Activated CD4-positive, alpha-beta T cell treated with anti-CD3 and anti-CD28 coated beads, Interleukin-2, amount 50 U/mL, for 1 hour (primary cell): ENCODE measurements at places on chromosomes 5 and 9.

- DNase-seq = no peak
These were observed 90.1 kb downstream of the RFX3 start for GRCh38 chr9:3435732-3436131.

DNA sequence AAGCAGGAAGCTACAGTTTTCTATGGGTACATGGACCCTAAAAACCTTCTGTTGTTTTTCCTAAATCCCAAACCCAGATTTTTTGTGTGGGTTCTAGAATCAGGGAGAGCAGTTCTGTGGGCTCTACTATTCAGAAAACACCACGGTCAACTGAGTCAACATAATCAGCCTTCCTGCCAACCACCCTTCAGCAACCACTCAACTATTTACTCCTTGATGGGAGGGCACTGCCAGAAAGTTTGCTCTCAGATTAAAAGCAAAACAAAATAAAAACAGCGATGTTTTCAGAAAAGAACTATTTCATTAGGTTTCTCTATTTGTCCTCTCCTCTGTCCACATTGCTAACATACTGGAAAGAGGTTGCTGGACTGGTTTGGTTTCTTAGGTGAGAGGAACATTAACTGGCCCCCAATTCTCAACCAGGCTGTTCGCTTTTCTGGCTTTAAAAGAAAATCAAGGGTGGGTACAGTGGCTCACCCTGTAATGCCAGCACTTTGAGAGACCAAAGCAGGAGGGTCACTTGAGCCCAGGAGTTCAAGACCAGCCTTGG, 72.3 kb downstream of the GCNT1 start:
- no peak for DNase-seq

GRCh38 chr5:141392429-141393198, at the start of gene PCDHGA8:
Gene PCDHGA8 (plus strand): TSS chr5:141392633. CDS start chr5:141392814, 181 bp downstream.
- DNase-seq = no peak

GRCh38 chr5:128528637-128529255, 9.3 kb downstream of the FBN2 start:
- no peak for DNase-seq

DNA sequence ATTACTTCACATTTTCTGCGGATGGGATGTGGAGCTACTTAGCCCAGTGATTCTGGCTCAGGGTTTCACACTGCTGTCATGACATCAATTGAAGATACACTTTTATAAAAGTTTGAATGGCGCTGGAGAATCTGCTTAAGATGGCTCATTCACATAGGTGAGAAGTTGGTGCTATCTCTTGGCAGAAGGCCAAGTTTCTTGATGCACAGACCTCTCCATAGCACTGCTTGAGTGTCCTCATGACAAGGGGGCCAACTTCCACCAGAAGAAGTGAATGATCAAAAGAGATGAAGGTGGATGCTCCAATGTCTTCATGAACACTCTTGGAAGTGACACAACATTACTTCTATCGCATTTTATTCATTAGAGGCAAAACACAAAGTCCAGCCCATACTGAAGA, 403.7 kb upstream of the CCNG1 start:
- DNase-seq = no peak

GRCh38 chr5:73957397-73958001, 331.5 kb downstream of the ARHGEF28 start:
- DNase-seq = no peak

DNA sequence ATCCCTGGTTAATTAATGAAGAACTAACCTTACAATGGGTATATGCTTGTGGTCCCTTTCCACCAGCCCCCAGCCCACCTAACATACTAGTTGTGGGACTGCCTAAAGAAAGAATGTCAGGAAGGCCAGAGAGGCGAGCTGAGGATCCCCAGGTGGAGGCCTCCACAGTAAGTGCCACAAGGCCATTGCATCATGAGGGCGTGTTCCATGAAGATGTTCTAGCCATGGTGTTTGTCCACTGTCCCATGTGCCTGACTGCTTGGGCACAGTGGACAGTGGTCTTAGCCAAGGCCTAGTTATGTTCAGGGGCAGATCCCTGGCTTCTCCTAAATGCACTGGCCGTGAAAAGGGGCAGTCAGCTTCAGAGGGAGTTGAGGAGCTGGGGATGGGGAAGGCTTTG, 21.1 kb downstream of the ZFP62 start:
- no peak for DNase-seq
